ENCODE measurements at places on chromosomes 2 and 18.

DNA sequence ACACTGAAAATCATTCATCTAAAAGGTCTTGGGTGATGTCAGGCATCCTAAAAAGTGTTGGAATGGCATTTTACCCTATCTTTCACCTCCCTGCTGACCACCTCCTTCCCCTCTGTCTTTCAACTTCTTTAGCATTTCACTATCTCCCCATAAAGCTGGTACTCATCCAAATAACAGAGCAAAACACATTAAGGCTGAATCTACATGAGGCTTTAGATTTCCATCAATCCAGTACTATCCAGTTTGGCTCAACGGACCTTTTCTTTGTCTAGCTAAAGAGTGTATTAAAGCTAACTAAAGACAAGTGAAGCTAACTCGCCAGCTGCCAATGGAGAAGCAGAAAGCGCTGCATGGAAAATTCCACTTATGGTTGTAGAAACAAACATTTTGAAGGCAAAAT is 122.5 kb upstream of the NCKAP5 start:
- no peak for DNase-seq

GRCh38 chr2:10978090-10978670 is 66.4 kb downstream of the KCNF1 start:
- no peak for DNase-seq

DNA sequence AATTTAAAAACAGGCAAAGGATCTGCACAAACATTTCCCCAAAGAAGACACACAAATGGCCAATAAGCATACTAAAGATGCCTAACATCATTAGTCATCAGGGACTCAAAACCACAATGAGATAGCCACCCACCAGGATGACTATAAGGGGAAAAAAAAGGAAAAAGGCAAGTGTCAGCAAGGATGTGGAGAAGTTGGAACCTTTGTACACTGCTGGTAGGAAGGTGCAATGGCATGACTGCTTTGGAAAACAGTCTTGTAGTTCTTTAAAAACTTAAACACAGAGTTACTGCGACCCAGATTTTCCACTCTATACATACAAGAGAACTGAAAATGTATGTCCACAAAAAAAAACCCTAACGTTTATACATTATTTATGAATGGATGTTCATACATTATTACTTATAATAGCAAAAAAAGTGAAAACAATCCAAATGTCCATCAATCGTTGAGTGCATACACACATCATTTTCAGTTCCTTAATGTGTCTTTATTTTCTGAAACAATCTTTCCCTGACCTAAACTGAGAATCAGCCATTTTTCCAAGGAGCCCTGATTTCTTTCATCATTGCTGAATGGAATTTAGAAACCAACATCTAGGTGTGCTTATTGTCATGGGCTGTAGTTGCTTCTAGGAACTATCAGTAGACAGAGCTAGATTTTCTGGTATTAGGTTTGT is 64.7 kb upstream of the TLK1 start:
- no peak for DNase-seq

DNA sequence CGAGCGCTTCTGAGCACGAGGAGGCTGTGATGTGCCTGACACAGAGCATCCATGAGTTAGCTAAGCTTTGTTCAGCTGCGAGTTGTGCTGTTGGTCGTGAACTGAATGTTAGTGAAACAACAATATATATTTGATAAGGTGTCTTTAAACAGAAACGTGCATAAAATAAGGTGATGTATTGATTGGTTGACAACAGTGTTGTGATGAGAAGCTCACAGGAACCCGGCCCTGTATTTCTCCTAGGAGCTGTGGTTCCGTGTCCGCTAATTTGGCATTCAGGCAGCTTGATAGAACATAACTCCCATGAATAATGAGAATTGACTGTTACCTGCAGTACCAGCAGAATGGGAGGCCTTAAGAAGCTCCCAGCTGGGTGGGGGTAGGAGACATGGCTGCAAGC is 146.4 kb upstream of the MYCN start:
- DNase-seq, result no peak

DNA sequence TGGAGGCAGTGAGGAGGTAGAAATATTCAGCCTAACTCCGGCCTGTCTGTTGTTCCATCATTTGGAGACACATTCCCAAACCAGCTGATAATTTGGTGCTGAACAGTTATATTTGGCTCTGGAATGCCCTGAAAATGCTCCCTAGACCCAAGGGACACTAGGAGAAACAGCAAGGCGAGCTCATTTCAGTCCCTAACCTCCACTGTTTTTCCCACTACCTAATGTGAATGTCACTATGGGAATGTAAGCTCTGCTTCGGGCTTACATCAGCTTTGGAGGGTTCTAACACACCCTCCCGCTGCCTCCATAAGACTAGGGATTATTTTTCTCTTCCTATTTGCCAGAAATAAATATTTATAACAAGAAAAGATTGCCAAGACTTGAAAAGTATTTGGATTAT is 103.5 kb downstream of the ANTXR1 start:
- DNase-seq, result no peak

GRCh38 chr2:179248024-179248348 is 16.6 kb downstream of the SESTD1 start:
- DNase-seq, result no peak

DNA sequence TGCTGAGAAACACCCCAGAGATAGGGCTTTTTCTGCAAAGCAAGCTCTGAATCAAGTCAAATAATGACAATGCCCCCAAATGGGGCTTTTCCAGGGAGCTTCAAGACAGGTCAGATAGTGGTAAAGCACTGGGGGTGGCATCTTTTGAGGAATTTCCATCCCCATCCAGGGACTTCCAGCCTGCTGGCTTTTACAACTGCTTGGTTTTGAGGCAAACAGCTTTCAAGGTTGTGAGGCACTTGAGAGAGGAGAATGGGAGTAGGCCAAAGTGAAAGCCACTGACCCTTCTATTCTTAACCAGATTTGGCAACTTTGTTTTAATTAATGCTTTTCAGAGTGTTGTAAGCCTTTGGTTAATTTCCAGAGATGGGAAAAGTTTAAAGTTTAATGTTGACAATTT is 762.0 kb upstream of the POU3F3 start:
- DNase-seq, result no peak

DNA sequence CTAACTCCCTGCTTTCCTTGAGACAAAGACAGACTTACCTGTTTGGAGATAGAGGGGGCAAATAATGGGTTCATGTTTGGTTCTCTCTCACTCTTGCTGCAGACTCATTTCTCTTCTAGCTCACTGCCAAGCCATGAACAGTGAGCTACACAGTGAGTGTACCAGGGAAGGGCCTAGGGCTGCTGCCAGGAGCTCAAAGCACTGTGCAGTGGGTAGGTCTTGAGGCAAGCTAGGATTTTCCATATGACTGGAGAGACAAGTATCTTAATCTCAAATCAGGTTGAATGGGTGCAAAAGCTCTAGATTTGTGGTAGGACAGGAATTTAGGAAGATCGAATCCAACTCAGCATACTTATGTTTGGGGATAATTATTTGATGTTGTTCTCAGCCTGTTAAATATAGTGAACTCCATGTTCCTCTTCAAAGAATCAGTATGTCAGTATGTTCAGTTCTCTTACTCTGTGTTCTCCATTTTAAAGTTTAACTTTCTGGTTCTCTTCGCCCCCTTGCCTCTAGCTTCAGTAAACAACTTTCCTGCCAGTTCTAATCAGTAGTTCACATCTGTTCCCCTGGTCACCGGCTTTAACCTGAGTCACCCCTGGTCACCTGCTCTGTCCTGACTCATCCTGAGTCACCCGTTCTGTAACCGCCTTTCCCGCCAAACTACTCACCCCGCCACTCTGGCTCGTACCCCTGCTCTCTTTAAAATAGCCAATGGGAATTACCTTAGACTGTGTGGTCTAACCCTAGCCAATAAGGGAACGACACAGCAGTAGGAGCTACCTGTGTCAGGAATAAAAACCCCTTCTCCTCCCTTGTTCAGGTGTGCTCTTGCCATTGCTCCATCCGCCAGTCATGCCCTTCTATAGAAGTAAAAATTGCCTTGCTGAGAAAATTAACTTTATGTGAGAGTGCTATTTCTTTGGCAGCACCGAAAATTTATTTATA is 21.9 kb downstream of the SLC25A52 start:
- no peak for DNase-seq

GRCh38 chr2:120797421-120798221 is 62.0 kb downstream of the GLI2 start:
- peak; percentile 26 for DNase-seq

DNA sequence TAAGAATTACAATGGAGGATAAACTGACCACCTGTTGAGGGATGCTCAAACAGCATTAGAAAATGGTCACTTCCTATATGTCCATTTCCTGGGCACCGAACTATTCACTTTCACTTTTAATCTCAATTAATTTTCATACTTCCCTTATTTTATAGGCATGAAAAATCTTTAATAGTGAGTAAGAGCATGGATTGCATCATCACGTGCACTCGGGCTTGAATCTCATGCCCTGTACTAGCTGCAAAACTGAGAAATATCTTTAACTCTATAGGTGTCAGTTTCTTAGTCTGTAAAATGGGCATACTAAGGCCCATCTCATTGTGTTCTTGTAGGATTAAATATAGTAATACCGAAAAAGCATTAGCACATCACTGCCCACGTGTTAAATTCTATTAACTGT is 183.9 kb upstream of the FIGN start:
- no peak for DNase-seq

DNA sequence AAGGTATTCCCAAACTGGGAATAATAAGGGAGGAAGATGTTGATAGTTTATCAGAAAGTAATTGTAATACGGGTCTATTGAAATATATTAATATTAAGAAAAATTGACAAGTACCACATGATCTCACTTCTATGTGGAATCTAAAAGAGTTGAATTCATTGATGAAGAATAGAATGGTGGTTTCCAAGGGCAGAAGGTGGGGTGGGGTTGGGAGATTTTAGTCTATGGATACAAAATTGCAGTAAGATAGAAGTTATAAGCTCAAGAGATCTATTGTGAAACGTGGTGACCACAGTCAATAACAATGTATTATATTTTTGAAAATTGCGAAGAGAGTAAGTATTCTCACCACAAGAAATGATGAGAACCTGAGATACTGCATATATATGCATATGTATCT is 38.9 kb downstream of the COL3A1 start:
- DNase-seq, result no peak

DNA sequence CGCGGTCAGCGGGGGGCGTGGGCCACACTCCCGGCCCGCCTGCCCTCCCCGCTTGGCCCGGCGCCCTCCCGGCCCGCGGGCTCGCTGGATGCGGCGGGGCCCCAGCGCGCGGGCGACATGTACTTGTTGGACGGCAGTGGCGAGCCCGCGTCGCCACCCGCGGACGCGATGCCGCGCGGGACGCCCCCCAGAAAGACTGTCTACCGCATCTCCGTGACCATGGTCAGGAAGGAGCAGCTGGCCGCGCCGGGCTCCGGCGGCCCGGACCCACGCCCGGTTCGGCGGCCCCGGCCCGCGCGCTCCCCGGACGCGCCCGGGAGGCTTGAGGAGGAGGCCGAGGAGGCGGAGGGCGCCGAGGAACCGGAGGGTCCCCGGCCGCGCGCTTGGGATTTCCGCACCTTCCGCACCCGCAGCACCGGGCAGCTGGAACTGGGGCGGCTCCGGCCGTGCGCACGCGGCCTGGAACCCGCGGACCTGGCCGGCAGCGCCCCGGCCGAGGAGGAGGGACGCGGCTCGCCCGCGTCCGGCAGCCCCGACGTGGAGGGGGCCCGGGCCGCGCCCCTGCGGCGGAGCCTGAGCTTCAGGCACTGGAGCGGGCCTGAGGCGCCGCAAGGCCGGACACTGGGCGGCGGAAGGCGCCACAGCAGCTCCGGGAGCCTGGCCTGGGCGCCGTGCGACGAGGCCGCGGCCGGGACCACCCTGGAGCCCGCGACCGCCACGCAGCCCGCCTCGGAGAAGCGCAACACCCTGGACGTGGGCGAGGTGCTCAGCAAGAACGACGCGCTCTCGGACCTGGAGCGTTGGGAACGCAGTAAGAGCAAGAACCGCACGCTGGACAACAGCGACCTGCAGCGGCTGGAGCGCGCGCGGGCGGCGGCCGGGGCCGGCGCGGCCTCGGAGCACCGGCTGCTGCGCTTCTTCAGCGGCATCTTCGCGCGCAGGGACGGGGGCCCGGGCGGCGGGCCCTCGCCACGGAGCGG is 176.4 kb downstream of the AGAP1 start:
- peak; percentile 4 for DNase-seq

GRCh38 chr2:176642074-176642473 is 372.8 kb downstream of the MTX2 start:
- no peak for DNase-seq

DNA sequence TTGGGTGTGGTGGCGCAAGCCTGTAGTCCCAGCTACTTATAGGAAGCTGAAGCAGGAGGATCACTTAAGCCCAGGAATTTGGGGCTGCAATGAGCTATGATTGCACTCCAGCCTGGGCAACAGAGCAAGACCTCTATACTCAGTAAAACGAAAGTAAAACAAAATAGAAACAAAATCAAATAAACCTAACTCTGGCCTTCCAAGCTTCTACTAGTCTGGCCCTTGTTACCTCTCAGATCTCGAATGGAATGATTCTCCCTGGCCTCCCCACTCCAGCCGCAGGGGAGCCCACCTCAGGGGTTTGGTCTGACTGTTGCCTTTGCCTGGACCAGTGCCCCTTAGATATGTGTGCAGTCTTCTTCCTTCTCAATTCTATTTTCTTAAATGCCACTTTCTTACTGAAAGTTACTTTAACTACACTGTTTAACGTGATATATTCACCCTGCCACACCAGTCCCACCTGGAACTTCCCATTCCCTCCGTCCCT is 160.0 kb upstream of the GCFC2 start:
- no peak for DNase-seq

DNA sequence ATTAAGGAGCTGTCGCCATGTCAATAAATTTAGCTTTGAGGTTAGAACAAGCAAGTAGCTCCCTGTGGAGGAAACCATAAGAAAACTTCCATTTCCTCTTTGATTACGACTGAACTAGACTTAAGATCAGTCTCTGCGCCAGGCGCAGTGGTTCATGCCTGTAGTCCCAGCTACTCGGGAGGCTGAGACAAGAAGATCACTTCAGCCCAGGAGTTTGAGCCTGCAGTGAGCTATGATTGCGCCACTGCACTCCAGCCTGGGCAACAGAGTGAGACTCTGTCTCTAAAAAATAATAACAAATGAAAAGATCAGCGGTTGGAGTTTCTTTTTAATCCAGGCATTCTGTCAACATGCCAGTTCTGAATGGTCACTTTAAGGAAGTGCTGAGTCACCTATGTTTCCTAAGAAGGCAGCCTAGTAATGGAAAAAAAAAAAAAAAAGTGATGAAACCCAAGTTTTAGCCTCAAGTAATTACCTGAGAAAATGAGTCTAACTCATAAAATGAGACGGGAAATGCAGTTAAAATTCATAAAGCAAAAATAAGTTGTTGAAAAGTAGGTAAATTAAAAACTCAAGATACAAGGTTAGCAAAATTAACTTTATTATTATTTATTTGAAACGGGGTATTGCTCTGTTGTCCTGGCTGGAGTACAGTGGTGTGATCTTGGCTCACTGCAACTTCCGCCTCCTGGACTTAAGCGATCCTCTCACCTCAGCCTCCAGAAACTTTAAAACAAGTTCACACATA is 10.2 kb downstream of the C18orf32 start:
- DNase-seq, result no peak

DNA sequence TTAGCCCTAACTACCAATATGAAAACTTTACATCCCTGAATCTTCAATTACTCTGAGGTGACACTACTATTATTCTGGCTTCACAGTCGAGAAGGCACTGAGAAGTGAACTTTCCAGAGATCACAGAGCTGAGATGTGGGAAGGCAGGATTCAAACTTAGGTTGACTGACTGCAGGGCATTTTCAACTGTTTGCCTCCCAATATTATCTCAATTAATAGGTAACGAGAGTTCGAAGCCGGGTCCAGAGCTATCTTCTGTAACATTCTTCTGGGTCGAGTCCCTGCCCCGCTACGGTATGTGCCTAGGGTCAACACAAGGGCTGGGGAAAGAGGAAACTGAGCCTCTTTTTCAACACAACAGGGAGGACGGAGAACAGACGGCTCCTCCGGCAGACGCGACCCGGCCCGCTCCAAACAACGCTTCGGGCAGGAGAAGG is 740 bp downstream of the CHMP3 start:
- DNase-seq, result peak; percentile 26

Data from NCI-H2171 treated with DMSO at 0.1 percent for 48 hours (cell line).